ENCODE measurements at places on chromosomes 2 and 18.

- DNase-seq, result no peak
Observed at GRCh38 chr2:190303647-190304046, 16.0 kb downstream of the HIBCH start.

- no peak for DNase-seq
Observed at GRCh38 chr2:48205137-48205798, 299.0 kb upstream of the FBXO11 start.

- DNase-seq, result no peak
Observed at GRCh38 chr2:146214394-146214929, 1630.4 kb upstream of the ACVR2A start.

DNA sequence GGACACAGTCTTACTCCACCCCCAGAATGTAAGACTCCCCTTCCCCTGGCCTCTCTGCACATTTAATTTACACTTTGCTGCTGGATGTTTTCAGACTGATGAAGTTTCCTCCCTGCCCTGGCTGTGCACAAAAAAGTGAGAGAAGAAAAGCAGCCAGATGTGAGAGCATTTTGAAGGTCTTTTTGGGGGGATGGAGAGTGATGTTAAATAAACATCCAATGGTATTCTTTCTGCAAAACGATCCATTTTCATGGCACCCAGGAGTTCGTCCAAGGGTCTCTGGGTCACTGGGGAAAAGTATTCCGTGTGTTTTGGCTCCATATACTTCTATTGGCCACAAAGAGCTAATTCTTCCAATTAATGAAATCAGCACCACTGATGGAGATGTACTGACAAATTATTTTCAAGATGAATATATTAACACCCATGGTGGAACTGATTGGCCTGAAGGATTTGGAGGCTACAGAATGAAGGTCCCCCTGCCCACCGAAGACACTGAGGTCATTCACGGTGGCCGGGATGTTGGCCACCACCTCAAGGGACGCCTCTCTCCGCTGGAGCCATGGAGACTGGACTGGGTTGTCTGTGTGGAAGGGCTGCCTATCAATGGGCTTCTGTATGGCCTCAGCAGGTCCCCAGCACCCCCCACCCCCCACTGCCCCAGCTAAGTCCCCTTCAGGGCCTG, 107.6 kb upstream of the PKDCC start:
- no peak for DNase-seq

DNA sequence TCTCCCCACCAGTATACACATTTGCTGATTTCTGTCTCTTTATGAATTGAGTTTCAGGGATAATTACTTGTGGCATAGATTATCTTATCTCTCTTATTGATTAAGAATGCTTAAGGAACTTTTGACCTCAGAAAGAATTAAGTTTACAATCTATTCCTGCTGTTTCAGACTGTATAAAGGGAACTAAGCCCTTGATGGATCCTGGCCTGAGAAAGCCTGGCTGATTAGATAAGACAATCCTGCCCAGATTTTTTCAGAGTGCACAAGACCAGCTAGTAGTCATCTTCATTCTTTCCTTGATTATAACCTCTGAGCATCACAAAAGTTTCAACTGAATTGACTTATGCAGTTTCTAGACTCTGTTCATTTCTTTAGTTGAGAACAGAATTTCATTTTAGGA, 22.7 kb upstream of the TFPI start:
- DNase-seq, result no peak
